ENCODE measurements at places on chromosomes 7 and 10. TPM values are rescaled to one million over a fixed set of nuclear protein-coding genes. Genes with fewer than 3 reads are reported as not detected.
A peak's percentile ranks its signal among the peaks of the same experiment; 100 is the strongest.

GRCh38 chr10:123858077-123858681, 33.4 kb downstream of the CPXM2 start:
- no peak overlapping the region for H3K27ac ChIP-seq
- DNase-seq = no peak
- no peaks in the 10 kb centered on the region for H3K36me3 ChIP-seq

GRCh38 chr10:121860810-121861209, 67.0 kb downstream of the ATE1 start:
- H3K27me3 ChIP-seq = no peaks in the 10 kb centered on the region
- H3K27ac ChIP-seq = no peak overlapping the region
- DNase-seq = no peak
- no peak overlapping the region for H3K4me3 ChIP-seq
- peaks cover under 1% of the 10 kb centered on the region for H3K4me1 ChIP-seq

- H3K27me3 ChIP-seq = no peaks in the 10 kb centered on the region
- peak; percentile 64 for DNase-seq
- peaks cover 25% of the 10 kb centered on the region for H3K4me1 ChIP-seq
- no peak overlapping the region for H3K4me3 ChIP-seq
- no peaks in the 10 kb centered on the region for H3K36me3 ChIP-seq
- H3K27ac ChIP-seq = peak overlapping the region; percentile 41
Observed at GRCh38 chr10:2079603-2080078, 342.3 kb upstream of the ADARB2 start.

DNA sequence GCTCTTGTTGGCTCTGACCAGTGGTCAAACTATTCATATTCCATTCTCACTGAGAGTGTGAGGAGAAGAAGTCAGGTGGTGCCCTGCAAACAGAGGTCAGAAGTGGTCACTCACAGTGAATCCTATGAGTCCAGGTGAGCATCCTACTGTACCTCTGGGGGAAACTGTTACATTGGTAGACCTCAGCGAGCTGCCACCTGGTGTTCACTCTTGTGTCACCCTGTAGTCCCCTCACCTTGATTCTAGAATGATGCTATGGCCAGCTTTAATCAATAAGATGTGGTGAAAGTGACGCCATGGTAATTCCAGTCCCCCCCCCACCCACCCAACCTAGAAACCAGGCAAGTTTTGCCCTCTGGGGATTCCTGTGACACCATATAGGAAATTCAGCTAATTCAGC, 1.2 kb upstream of the AMPH start:
- DNase-seq = no peak
- no peaks in the 10 kb centered on the region for H3K36me3 ChIP-seq
- H3K4me1 ChIP-seq = no peaks in the 10 kb centered on the region
- no peak overlapping the region for H3K4me3 ChIP-seq
- H3K27me3 ChIP-seq = peaks cover 1% of the 10 kb centered on the region

GRCh38 chr10:28623483-28623882, 53.8 kb upstream of the BAMBI start:
- DNase-seq = no peak
- H3K4me1 ChIP-seq = peaks cover 5% of the 10 kb centered on the region
- H3K27ac ChIP-seq = no peak overlapping the region
- H3K4me3 ChIP-seq = no peak overlapping the region
- H3K36me3 ChIP-seq = peaks cover 15% of the 10 kb centered on the region
- H3K27me3 ChIP-seq = no peaks in the 10 kb centered on the region

DNA sequence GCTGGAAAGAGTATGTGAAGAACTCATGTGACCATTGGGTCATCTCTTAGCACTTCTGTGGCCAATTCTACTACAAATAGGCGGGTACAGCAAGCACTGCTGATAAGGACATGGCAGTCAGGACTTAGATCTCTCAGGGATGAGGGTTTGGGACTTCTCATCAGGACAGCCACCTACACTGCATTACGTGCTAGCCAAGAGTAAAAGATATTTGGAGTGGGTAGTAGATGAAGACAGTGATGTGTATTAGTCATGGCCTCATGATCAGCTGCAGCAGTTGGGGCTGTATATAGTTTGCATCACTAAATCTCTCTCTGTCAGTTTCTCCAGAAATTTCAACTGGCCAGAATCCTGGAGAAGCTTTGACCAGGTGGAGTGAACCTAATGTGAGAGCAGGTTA, 9.2 kb downstream of the TAS2R60 start:
- no peak for DNase-seq
- no peaks in the 10 kb centered on the region for H3K4me1 ChIP-seq
- no peaks in the 10 kb centered on the region for H3K36me3 ChIP-seq
- H3K27me3 ChIP-seq = no peaks in the 10 kb centered on the region
- H3K4me3 ChIP-seq = no peak overlapping the region

- no peak for DNase-seq
- peaks cover 35% of the 10 kb centered on the region for H3K4me1 ChIP-seq
- no peak overlapping the region for H3K4me3 ChIP-seq
- H3K27me3 ChIP-seq = no peaks in the 10 kb centered on the region
- H3K36me3 ChIP-seq = no peaks in the 10 kb centered on the region
Observed at GRCh38 chr7:95471071-95471470, 14.7 kb upstream of the ASB4 start.

GRCh38 chr7:110854651-110855050, 236.3 kb upstream of the LRRN3 start:
- H3K36me3 ChIP-seq = no peaks in the 10 kb centered on the region
- no peaks in the 10 kb centered on the region for H3K4me1 ChIP-seq
- no peak overlapping the region for H3K4me3 ChIP-seq
- no peaks in the 10 kb centered on the region for H3K27me3 ChIP-seq
- DNase-seq = no peak

DNA sequence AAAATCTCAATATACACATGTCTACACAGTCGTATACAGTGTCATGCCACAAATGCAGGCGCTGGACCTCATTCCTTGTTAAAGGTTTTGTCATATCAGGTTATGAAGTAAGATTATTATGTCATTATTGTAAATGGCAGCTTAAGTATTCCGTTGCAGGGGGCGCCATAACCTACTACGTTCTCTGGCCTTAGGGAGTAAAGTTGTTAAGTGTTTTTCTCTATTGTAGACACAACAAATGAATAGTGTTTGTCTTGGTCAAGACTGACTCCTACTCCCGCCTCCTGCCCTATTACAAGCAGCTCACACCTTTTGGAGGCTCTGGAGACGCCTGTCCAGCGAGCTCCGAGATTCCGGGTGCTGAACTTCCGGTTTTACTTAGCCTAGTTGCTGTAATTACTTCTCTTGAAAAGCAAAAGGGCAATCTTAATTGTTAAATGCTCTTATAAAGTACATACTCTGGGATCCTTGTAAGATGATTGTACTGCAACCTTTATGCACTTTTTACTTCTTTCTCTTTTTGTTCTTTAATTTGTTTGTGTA, 994 bp downstream of the GATAD1 start:
- H3K27ac ChIP-seq = peak overlapping the region; percentile 93
- H3K4me3 ChIP-seq = peak overlapping the region; percentile 73
- H3K36me3 ChIP-seq = peaks cover 6% of the 10 kb centered on the region

DNA sequence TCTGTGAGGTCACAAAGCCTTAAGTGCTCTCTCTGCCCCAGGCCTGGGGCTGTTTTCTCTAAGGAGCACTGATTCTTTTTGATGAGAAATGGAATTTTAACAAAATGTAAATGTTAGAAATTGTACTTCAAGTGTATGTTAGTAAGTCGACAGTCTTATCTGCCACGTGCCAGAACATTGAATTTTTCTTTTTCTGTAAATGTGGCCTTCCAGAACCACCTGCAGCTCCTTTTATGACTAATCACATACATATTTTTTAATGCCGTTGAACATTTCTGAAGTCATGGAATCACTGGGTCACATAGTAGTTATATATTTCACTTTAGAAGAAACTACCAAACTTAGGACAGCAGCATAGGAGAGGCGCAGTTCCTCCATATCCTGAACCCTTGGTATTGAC, 38.0 kb downstream of the UBE3C start:
- H3K4me1 ChIP-seq = no peaks in the 10 kb centered on the region
- H3K27me3 ChIP-seq = no peaks in the 10 kb centered on the region
- no peak overlapping the region for H3K4me3 ChIP-seq
- H3K36me3 ChIP-seq = peaks cover 25% of the 10 kb centered on the region
- DNase-seq = no peak
- H3K27ac ChIP-seq = no peak overlapping the region

DNA sequence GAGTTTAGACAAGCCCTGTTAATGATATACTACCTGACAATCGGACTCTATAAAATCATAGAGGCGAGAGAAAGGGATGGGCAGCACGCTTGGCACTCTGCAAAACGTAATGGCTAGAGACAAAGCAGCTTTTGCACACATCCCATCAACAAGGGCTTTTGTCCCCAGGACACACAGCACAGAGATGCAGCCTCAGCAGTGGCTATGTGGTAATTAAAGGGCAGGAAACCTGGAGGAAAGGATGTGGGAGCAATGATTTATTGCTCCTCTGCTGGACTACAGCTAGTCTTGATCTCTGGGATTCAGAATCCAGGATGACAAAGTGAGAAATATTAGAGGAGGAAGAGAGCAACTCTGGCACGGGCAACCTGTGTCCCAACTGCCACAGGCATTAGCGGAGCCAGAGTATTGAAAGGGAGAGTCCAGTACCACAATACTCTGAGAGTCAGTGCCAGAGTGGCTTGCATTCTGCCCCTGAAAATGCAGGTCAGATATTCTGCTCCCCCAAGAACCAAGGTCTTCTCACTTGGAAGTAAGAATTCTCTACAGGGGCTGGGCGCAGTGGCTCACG, 96.5 kb downstream of the ARMH3 start:
- H3K36me3 ChIP-seq = peaks cover 27% of the 10 kb centered on the region
- no peak overlapping the region for H3K27ac ChIP-seq
- H3K4me3 ChIP-seq = no peak overlapping the region
- H3K4me1 ChIP-seq = no peaks in the 10 kb centered on the region
- no peaks in the 10 kb centered on the region for H3K27me3 ChIP-seq

GRCh38 chr7:77995717-77996116, 197.1 kb downstream of the PHTF2 start:
- no peak overlapping the region for H3K27ac ChIP-seq
- H3K27me3 ChIP-seq = peaks cover 2% of the 10 kb centered on the region
- no peaks in the 10 kb centered on the region for H3K36me3 ChIP-seq
- DNase-seq = peak; percentile 13
- no peaks in the 10 kb centered on the region for H3K4me1 ChIP-seq

The IGF2BP3 gene
- 37.7 TPM for total RNA-seq

The ZNF722 gene
- total RNA-seq = not detected

The AMZ1 gene
- total RNA-seq = not detected

The RAB19 gene
- 0.31 TPM for total RNA-seq

The TRIM50 gene
- 21.1 TPM for total RNA-seq

The EVX1 gene
- total RNA-seq = not detected

The MBL2 gene
- 9.2 TPM for total RNA-seq

Data from HepG2 (cell line).